ENCODE measurements at places on chromosomes 7 and 10.

DNA sequence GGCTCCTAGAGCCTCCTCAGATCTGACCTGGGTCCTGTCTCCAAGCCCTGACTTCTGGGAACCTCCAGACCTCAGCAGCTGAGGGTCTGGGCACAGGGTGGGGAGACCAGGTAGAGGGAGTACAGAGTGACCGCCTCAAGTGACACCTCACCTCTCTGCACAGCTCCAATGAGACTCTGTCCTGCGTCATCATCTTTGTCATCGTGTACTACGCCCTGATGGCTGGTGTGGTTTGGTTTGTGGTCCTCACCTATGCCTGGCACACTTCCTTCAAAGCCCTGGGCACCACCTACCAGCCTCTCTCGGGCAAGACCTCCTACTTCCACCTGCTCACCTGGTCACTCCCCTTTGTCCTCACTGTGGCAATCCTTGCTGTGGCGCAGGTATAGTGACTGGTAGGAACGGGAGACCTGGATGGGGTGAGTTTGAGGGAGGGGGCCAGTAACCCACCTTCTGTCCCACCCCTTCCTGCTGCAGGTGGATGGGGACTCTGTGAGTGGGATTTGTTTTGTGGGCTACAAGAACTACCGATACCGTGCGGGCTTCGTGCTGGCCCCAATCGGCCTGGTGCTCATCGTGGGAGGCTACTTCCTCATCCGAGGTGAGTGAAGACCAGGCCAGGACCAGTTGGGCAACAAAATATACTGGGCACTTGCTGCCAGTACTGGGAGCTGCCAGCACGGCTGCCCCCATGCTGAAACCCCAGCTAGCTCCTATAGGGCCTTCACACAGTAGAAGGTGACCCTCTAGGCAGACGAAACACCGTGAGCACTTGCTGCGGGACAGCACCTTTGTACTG, 17.8 kb downstream of the SMO start:
- no peak for DNase-seq

GRCh38 chr10:57638411-57638810, 629.3 kb downstream of the IPMK start:
- no peak for DNase-seq

- DNase-seq = no peak
These were observed 289.7 kb downstream of the PLXDC2 start for GRCh38 chr10:20105931-20106330.

DNA sequence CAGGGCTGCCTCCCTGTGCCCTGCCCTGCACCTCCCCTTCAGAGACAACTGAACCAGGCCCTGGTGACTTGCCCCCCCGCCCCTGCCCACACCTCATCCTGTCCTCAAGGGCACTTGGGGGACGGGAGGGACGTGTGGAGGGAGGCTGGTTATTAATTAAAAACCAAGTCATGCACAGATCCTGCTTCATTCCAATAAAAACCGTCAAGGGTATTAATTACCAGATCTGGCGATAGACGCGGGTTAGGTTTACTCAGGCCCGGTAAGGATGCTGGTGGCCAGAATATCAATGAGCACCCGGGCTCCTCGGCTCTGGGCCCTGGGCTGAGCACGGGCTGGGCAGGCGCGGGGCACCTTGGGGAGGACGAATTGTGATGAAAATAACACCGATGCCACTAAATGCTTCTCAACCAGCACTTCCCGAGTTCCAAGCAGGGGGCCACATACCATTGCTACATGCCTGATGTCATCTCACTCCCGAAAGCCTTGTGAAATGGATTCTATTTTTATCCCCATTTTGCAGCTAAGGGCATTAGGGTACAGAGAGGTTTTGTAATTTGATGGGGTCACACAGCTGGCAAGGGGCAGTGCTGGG, 24.5 kb upstream of the GTF2IRD1 start:
- DNase-seq = no peak

- no peak for DNase-seq
These were observed 13.5 kb downstream of the CNNM2 start for GRCh38 chr10:102931643-102932042.

GRCh38 chr7:8254667-8255066, 7.3 kb downstream of the ICA1 start:
- no peak for DNase-seq

GRCh38 chr7:106346678-106347217, 62.0 kb upstream of the NAMPT start:
- no peak for DNase-seq

DNA sequence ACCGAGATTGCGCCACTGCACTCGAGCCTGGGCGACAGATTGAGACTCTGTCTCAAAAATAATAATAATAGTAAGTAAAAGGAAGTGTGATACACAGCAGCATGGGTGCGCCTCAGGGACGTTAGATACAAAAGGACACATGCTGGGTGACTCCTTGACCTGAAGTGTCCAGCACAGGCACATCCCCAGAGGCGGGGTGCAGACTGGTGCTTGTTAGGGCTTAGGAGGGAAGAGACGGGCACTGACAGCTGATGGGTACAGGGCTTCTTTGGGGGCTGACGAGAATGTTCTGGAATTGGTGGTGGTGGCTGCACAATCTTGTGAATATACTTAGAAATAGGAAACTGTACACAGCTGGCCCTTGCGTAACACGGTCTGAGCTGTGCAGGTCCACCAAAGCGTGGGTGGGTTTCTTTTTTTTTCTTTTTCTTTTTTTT, 61.8 kb upstream of the DNAJB6 start:
- DNase-seq = no peak

DNA sequence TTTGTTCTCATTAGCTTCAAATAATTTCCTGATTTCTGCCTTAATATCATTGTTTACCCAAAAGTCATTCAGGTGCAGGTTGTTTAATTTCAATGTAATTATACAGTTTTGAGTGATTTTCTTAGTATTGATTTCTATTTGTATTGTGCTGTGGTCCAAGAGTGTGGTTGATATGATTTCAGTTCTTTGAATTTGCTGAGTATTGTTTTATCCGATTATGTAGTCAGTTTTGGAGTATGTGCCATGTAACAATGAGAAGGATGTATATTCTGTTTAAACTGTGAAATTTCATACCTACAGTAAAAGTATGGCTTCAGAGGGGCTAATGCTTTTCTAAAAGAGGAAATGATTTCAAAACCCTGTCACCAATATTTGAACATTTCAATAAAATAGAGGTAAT, 17.4 kb upstream of the GRM8 start:
- no peak for DNase-seq

- DNase-seq = peak; percentile 54
These were observed 43.0 kb downstream of the ELMO1 start for GRCh38 chr7:37405603-37406122.

DNA sequence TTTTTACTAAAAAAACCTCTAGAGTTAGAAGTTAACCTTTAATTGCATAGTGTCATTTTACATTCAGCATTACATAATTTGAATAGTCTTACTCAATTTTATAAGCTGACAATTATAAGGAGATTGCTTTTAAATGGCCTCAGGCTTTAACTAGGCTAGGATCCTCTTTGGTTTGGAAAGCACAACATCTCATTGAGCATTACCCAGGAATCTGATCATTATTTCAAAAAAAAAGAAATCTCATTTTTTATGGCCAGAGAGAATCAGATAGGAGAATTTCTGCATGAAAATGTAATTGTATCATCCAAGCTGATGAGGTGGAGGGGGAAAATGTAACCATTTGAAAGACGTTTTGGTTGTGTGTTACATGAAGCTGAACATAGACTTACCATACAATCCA, 324.9 kb upstream of the POT1 start:
- DNase-seq = no peak

DNA sequence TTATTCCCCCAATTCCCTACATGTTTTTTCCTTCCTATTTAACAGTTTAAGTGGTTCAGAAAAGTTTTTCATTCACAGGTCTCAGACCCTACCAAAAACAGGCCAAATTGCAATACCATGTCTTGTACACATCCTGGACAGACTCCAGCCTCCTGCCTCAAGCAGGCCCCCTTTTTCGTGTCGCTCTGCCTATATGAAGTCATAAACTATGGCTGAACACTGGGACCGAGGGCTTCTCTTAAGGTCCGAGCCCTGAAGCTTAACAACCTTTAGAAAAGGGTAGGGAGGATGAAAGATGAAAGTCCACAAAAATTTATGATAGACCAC, 1.4 kb downstream of the FBXW4 start:
- DNase-seq = no peak

- DNase-seq = no peak
These were observed 311.7 kb downstream of the GATA3 start for GRCh38 chr10:8365935-8366911.

DNA sequence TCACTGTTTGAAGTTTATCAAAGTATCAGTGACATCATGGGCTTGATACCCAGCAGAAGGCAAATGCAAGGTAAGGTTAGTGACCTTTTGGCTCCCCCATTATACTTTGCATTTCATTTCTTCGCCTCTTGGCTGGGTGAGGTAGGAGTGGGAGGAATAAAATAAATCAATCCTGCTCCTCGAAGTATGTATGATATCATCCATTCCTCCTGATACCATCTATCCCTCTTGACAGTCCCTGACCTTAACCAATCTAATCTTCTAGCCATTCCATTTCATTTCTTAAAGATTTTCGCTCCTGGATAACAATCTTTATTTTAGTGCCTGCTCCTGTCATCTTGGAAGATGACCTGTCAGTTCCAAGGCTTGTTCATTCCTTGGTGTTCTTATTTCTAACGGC, 1083.3 kb downstream of the NXPH1 start:
- DNase-seq = no peak

DNA sequence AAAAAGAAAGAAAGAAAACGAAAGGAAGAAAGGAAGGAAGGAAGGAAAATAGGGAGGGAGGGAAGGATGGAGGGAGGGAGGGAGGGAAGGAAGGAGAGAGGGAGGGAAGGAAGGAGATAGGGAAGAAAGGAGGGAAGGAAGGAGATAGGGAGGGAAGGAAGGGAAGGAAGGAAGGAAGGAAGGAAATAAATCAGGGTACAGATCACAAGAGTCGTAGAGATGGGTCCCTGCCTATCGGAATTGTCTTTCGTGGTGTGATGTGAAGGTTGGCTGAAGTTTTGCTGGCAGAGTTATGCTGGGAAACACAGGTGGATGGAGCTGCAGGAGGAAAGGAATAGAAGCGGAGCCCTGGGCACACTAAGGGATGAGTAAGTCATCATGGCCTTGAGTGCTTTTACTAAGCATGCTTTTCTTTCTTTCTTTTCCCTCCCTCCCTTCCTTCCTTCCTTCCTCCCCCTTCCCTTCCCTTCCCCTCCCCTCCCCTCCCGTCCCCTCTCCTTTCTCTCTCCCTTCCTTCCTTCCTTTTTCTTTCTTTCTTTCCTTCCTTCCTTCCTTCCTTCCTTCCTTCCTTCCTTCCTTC, 11.9 kb upstream of the TPST1 start:
- no peak for DNase-seq

DNA sequence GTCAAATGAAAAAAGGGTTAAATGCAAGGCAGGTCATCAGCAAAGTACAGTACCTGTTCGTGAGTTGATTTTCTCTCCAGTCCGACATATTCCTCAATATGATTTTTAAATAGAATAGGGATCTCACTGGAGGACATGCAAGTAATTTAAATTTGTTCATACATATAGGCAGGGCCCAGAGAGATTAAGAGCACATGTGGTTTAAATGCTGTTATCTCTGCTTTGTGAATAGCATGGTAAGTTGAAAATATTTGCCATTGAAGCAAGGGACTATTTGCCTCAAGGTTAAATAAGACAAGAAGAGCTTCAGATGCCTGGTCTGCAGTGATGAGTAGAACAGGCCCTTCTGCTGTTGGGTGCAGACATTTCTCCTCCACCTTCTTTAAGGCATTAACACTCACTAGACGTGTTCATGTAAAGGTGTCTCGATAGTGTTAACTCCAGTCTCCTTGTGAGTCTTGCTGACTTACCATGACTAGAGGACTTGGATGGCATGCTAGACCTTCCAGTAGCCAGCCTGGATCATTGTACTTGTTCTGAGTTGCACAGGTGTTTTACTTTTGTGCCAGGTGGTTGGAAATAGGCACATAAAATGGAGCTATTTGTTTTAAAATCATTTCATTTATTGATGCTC, 15.6 kb upstream of the AKR1C3 start:
- DNase-seq = no peak

GRCh38 chr10:113683300-113683699, 3.6 kb downstream of the CASP7 start:
- no peak for DNase-seq

DNA sequence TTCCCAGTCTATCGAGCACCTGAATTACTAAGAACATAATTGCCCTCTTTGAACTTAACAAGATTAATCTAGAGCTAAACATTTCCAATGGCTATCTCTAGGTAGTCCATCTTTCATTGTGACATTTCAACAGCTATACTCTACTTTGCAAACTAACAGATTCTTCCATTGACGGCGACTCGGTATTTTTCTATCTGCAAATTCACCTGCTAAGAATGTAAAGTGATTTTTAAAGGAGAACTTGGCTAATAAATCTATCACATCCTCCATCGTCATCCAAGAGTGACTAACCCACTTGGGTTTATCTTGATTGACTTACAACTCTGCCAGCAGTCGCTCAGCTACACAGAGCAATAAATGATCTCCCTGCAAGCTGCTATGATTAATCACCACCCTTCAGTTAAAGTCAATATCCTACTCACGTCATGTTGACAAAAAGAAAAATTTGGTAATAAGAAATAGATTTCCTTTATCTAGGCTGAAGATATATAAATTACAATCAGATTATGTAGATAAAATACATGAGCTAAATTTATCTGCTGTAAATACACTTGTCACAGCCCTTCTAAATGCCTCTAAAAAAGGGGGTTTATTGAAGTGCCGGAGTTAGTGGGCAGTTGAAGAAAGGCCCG, 99.5 kb downstream of the SFMBT2 start:
- DNase-seq = no peak

DNA sequence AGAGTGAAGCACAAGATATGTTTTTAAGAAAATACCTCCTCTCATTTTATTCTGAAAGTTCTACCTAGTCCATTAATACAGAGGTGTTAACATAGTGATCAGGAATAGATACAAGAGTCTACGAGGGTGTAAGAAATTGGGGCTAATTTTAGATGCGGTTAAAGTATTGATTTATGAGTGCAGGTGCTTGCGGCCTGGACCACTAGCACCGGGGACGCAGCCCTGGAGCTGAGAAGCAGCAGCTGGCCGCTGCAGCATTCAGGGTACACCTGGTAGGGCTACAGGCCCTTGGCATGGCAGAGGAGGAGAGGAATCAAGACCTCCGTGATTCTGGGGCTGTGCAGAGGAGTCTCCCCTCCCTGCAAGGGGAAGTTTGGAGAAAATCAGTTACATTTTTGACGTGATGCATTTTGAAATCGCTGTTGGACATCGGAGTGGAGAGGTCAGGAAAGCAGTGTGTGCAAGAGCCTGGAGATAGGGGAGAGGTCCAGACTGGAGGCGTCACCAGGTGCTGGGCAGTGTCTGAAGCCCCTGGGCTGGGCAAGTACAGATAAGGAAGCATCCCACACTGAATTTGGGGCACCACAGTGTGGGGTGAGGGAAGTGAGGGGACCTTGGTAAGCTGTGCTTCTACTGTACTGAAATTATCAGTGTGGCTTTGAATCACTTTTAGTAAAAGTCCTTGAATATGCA, 112.3 kb downstream of the VWC2 start:
- no peak for DNase-seq

DNA sequence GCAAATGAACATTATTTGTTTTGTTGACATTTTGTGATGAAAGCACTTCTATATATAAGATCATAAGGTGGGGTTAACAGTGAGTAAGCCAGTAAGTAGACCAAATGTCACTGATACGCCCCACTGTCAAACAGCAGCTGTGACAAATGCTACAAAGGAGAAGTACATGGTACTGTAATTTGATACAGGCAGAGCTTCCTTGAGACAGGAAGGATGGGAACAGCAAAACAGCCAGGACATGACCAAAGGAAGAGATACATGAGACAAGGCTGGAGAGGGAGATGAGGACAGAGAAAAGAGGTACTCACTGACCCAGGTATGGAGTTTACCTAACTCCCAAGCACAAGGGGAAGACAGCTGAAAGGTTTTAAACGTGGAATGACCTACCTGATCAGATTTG, 127.0 kb downstream of the SRPK2 start:
- DNase-seq = no peak

All from heart right ventricle (tissue), 16 donors.